T-helper 9 cell (primary cell): ENCODE measurements at places on chromosomes 7 and 10.

DNA sequence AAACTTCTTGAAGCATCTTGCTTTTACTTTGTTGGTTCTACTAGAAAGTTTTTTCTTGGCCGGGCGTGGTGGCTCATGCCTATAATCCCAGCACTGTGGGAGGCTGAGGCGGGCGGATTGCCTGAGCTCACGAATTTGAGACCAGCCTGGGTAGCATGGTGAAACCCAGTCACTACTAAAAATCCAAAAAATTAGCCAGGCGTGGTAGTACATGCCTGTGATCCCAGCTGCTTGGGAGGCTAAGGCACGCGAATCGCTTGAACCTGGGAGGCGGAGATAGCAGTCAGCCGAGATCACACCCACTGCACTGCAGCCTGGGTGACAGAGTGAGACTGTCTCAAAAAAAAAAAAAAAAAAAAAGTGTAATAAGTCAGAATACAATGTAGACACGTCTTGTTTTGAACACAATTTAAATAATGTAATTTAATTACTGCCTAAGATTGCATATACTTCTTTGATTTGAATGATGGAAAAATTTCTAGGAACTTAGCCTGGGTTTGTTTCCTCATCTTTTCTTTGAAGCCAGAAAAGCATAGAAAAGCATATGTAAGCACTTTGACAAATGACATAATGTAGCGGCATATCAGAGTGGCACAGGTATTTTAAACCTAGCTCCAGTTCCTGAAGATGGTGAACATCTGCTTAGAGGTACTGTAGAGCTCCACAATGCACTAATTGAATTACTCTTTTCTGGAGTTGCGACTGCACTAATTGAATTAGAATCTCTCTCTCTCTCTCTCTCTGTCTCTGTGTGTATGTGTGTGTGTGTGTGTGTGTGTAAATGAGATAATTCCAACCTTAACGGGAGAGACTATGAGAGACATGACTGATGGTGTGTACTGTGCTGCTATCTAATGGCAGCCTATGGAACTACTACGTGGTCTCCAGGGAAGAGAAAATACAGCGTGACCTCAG, 87.8 kb downstream of the BTRC start:
- DNase-seq: no peak

- no peak for DNase-seq
These were observed 51.3 kb upstream of the SEPTIN7 start for GRCh38 chr7:35749556-35749955.

DNA sequence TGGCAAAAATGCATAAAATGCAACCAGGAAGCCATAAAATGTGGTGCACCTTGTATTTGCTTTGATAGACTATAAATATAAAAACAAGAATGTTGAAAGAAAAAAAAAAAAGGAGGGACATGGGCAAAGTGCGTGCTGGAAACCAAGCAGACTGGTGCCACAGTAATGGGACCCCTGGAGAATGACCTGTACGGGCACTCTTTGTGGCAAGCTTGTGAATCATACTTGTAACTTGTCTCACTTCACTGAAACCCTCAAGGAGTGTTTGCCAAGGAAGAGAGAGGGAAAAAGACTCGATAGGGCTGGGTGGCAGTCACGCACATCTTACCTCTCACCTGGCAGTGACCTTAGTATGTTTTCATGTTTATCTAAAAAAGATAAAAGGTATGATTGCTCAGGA, 1183.6 kb downstream of the GATA3 start:
- no peak for DNase-seq

DNA sequence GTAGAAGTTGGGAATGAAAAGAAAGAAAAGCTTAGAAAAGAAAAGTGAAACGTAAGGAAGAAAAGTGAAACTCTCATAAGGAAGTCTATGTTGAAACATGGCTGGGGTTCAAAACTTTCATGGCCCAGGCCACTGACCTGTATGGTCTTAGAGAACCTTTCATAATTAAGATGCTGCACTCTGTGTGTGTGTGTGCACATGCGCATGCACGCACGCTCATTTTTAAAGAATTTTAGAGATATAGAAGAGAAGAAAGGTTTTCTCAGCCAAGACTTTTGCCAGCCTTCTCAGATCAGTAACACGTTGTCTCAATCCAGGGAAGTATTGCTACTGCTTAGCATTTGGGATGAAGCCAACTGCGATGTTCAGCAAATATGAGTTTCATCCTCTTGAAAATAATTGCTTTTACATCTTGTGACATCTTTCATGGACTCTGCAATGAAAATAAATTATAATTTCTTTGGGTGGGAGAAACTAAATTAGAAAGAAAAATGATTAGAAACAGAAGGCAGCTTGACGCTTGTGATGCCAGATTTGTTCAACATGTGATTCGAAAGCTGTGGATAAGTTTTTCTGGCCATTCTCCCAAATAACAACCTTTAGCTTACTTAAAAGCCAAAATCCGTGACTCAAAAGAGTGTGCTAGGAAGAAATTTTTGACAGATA, 16.2 kb upstream of the SLC26A4 start:
- DNase-seq: no peak

GRCh38 chr7:48643431-48644013, 280.8 kb upstream of the CDC14C start:
- DNase-seq: no peak

DNA sequence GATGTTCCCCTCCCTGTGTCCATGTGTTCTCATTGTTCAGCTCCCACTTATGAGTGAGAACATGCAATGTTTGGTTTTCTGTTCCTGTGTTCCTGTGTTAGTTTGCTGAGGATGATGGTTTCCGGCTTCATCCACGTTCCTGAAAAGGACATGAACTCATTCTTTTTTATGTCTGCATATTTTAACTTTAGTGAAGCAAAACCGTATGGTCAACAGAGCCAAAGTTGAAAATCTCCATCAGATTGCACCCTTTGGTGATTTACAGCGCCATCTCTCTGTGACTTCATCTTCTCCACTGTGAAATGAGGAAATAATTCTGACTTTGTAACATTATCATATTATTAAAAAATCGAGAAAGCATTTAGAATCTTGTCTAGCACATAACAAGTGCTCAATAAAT, 132.3 kb upstream of the PLXDC2 start:
- no peak for DNase-seq

DNA sequence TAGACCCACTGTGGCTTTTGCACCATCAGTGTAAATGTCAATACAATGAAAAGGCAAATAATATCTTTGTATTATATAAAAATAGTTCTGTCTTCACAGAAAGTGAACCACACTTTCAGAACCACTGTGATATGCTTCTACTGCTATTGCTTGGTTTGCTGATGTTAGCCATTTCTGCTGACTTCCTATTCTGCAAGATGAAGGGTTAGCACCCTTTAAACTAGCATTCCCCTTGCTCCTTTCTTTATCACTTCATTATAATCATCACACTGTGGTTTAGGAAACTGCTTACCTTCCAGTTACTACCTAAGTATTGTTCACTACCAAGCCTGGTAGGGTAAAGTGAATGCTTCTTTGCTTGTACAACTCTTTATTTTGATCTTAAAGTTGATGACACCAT, 29.2 kb downstream of the MYPN start:
- DNase-seq: no peak

- DNase-seq: no peak
These were observed 11.7 kb downstream of the CPA5 start for GRCh38 chr7:130356121-130356875.

DNA sequence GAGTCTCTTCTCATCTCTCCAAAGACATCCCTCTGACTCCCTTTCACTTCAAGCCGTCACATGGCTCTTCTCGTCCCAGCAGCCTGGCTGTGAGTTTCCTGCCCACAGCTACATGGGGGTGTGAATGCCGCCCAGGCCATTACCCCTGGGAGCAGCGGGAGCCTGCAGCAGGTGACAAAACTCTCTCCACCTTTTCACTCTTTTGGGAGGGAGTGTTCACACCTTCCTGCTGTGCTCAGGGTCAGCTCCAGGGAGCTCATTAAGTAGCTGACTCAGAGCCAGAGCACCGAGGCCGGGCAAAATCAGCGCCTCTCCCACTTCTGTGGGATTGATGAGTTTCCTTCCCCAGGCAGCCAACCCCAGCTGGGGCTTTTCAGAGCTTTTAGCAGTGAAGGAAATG, 271.3 kb downstream of the TYW1 start:
- DNase-seq: no peak

- no peak for DNase-seq
These were observed 222.2 kb upstream of the TEX47 start for GRCh38 chr7:89017695-89018094.

GRCh38 chr7:101377189-101377736, 14.6 kb downstream of the COL26A1 start:
- DNase-seq: no peak

- no peak for DNase-seq
These were observed 188.6 kb downstream of the STK31 start for GRCh38 chr7:23898619-23899018.

GRCh38 chr10:78266741-78267469, 233.2 kb downstream of the RPS24 start:
- no peak for DNase-seq

DNA sequence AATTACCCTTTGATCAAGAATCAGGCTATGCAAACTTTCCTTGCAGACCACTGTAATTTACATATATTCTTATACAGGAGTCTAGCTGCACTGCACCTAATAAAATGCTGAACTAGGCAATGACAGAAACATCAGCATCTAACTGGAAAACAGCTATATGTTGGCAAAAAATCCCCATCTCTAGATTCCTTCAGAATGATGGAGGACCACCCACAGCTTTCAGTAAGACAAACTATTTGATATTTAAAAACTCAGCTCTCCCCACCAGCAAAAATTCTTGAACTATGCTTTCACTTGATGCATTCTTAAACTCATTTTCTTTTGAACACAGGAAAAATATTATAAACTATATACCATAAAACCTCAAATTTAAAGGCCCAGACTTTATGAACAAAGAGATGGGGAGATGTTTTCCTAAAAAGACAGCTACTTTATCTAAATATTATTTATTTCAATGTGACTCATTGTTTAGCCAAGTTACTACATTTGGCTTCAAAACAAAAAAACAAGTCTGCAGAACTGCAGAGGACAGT, 77.4 kb downstream of the SEMA3C start:
- no peak for DNase-seq

DNA sequence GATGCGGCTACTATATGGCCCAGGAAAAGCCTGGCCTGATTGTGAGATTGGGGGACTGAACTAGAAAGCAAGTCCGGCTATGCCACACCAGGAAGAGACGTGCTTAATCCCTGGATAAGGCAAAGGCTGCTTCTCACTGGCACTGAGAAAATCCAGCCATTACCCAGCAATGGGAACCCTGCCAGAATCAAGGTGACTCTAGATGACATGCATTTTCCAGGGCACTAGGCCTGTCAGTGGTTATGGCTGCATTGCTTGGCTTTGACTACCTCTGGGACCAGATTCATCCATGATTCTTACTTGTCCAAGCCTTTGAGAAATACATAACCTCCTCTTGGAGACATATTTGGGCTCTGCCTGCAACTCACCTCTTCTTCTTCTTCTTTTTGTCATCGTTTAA, 317.2 kb downstream of the GRID1 start:
- no peak for DNase-seq

- no peak for DNase-seq
These were observed 1321.5 kb downstream of the XPNPEP1 start for GRCh38 chr10:108601851-108602250.

DNA sequence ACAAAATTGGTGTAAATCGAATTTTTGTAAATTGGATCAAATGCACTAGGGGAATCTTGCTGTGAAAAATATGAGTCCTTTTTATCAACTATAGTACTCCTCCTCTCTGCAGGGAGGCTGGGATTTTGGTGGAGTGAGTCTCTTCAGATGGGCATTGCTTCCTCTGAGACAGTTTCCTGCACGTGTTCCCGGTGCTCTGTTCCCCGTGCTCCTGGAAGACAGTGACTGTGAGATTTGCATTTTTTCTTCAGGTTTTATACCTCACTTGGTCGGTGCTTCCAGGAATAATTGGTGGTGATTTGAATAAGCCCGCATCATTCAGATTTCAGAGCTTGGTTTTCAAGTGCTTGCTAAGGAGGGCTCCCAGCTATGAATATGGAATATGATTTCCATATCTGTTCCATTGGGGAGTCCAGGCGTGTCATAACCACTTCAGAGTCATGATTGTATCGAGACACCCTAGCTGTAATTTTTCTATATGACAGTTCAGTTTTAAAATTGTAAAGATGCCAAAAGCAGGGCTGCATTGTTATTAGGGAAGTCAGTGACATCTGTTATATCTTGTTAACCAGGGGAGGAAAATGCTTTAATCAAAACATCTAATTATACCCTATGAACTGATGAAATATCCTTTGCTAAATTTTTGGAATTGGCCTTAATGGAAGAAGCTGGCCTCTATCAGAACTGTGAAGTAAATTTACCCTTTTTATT, 12.3 kb downstream of the AUTS2 start:
- DNase-seq: no peak

DNA sequence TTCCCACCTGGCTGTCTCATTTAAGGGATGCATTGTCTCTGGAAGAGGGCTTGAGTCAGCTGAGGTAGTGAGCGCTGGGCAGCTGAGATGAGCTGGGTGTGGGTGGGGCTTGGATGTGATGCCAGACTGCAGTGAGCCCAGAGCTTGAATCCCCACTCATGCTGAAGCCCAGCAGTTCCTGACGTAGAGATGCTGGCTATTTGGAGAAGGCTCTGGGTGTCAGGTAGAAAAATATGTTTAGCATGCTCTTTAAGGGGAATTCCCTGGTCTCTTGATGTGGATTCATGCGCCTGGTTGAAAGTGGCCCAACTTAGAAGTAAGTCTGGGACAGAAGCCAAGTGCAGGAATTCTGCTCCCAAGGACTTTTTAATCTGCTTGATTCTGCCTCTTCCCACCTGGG, 241.5 kb upstream of the IGFBP3 start:
- no peak for DNase-seq

DNA sequence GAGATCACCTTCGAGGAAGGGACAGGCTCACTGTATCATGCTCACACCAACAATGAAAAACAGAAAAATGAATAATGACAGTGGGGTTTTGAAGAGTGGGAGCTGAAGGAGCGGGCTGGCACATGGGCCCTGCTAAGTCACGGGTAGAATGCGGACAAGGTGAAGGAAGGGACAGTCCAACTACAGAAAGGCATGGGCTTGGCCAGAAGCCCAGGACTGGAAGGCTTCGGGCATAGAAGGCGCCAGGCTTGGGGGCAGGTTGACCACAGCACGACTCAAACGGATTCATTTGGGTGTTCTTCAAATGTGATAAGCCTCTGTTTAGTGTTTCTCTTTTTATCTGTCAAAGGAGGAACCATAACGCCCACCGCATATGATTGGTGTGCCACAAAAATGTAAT, 509.5 kb downstream of the CCSER2 start:
- DNase-seq: no peak

- no peak for DNase-seq
These were observed 93.2 kb downstream of the SVIL start for GRCh38 chr10:29541422-29542210.

DNA sequence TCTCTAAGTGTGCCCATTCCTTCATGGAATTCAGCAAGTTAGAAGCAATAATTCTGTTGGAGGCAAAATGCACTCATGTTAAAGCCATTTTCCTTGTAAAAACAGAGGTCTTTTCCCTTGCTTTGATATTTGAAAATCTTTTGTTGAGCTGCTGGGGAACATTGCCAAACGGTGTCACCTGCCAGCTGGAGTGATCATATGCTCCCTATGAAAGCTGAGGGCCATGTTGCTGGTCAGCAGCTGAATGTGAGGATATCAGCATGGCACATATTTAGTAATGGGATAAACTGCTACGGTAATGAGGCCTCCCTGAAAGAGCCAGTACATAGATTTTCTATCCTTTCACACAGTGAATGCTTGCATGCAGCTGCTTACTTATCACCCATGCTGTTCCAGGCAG, 224.3 kb downstream of the THSD7A start:
- DNase-seq: no peak
